ENCODE measurements at places on chromosomes 16 and 17. TPM values are rescaled to one million over a fixed set of nuclear protein-coding genes. Genes with fewer than 3 reads are reported as not detected.

DNA sequence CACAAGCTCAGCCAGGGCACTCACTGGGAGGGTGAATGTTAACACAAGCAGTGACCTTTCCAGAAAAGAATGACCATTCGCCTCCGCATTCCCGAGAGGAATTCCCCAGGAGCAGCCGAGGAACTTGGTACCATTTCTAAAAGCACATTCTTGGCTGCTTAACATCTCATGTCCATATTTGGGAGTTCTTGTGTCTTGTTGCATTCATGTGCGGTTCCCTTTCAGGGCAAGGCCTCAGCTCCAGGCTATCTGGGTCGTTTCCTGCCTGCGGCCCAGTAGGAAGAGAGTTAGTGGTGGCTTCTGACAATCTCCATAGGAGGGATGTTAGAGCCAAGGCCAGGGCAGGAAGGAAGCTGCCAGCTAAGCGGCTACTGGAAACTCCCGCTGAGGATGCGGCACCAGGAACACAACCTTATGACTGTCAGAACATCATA lies 27.8 kb upstream of the MEAK7 start:
- no peak overlapping the region for H3K4me3 ChIP-seq
- no peaks in the 10 kb centered on the region for H3K27me3 ChIP-seq
- no peaks in the 10 kb centered on the region for H3K36me3 ChIP-seq
- H3K27ac ChIP-seq, result peak overlapping the region; percentile 73
- DNase-seq, result no peak

GRCh38 chr16:31087971-31088370 lies 772 bp downstream of the PRSS53 start:
- H3K4me1 ChIP-seq, result peaks cover 2% of the 10 kb centered on the region
- peaks cover 10% of the 10 kb centered on the region for H3K36me3 ChIP-seq
- H3K27me3 ChIP-seq, result no peaks in the 10 kb centered on the region
- no peak for DNase-seq

DNA sequence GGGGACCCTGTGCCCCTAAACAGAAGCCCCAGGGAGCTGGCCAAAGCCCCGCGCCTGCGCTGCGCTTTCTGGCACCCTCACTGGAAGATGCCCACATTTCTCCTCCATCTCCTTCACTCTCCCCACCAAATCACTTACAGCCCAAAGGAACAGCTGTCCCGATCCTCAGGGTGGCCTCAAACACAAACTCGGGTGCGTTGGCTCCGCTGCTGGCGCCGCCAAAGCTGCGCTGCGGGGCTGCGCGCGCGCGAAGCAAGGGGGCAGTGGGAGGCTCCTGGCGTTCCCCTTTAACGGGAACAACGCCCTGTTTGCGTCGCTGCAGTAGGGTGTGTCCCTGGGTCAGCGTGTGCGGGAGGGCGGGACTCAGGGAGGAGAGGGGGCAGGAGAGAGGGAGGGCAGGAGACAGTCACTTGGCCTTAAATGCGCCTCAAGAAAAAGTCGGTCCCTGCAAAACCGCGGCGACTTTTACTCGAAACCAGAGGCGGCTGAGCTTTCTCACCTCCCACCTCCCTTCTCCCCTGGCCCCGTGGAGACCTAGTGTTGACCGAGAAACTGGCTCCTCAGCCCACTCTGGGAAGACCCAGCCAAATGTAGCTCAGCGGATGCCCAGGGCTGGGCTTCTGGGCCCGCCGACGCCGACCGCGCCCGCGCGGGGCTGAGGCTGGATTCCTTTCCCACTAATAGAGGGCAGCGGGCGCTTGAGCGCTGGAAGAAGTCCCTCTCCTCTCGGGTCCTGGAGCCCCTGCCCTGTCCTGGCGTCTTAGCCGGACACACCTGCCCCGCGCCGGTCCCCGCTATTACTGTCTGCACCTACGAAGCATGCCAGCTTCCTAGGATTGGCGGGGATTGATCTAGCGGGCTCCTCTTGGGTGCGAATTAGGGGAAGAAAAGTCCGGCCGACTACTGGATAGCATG lies 2.6 kb downstream of the PMP22 start:
- H3K27ac ChIP-seq, result peak overlapping the region; percentile 97
- peaks cover 45% of the 10 kb centered on the region for H3K27me3 ChIP-seq
- H3K4me1 ChIP-seq, result peaks cover 74% of the 10 kb centered on the region
- peak; percentile 94 for DNase-seq
- H3K4me3 ChIP-seq, result peak overlapping the region; percentile 61

- H3K27me3 ChIP-seq, result no peaks in the 10 kb centered on the region
Observed at GRCh38 chr16:5874899-5875298, 777.3 kb upstream of the EEF2KMT start.

DNA sequence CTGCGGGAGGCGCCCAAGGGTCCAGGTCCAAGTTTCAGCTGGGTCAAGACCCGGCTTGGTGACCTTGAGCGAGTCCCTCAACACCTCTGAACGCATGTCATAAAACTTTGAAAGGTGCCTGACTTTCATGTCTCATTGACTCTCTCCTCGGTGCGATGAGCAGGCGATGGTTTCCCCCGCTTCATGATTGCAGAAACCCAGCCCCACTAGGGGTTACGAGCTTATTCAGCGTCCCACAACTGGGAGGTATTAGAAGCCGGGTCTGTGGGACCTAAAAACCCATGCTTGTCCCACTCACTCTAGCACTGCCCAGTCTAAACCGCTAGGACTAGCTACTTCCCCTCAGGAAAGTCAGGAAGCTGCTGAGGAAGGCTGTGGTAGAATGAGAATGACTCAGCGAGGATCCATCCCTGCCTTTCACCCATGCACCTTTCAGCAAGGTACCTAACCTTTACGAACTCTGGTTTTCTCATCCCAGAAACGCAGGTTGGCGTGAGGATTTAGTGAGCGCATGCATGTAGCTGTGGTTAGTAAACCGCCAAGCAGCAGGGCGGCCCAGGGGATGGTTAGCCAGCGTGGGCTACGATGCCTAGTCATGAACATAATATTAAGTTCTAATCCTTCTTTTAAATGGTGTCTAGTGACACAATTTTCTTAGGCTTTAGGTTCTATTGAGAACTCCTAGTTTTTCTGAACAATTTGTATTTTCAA lies 26.2 kb upstream of the RFFL start:
- H3K27ac ChIP-seq, result peak overlapping the region; percentile 75
- H3K4me1 ChIP-seq, result peaks cover 14% of the 10 kb centered on the region
- peak overlapping the region; percentile 79 for H3K4me3 ChIP-seq

Gene BBS2
- 72.4 TPM for total RNA-seq

Gene STAT3
- 159 TPM for total RNA-seq

DNA sequence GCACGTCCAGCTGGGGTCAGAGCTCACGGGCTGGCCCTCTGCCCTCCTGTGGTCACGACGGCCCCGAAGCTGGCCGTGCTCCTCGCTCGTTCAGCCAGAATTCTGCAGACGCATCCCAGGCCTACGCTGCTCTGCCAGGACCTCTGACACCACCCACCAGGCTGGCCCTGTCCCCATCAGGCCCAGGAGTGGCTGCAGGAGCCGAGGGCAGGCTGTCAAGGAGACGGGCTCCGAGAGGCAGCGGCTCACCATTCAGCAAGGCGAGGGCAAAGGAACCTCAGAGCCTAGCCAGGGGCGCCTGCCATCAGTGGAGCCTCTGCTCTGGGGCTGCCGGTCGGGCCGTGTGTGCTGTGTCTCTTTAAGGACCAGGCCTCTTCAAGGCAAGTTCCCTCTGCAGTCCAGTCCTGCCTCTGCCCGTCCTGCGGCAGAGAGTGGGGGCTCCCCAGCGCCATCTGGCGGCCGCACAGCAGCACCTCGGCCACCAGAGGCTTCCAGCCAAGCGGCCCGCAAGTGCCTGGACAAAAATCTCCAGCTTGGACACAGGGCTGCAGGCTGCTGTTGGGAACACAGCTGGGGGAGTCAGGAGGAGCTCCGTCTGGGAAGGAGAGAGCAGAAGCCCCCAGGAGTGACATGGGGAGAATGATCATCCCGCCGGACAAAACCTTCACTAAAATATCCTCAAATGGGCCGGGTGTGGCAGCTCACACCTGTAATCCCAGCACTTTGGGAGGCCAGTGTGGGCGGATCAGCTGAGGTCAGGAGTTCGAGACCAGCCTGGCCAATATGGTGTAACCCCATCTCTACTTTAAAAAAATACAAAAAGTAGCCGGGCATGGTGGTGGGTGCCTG lies 7.4 kb upstream of the ABR start:
- H3K4me3 ChIP-seq, result peak overlapping the region; percentile 19
- peak overlapping the region; percentile 78 for H3K27ac ChIP-seq
- no peaks in the 10 kb centered on the region for H3K27me3 ChIP-seq

DNA sequence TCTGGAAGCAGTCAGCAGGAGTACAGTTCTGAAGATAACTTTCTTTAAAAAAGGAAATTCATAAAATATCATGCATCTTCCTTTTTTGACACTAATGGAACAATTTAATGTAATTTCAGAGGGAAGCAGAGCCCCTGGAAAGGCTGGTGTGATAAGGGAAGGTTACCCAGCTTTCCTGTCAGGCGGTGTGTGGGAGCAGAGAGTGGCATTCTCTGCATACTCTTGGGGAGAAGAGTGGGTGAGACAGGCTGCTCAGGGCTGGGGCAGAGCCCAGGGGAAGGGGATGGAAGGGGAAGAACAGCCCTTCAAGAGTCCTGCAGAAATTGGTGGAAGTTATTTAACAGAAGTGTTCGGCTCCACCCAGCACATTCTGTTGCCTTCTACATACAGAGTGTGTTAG lies 84.7 kb downstream of the PRKCB start:
- no peak overlapping the region for H3K4me3 ChIP-seq
- H3K27ac ChIP-seq, result no peak overlapping the region
- no peak for DNase-seq
- H3K36me3 ChIP-seq, result no peaks in the 10 kb centered on the region
- no peaks in the 10 kb centered on the region for H3K27me3 ChIP-seq
- H3K4me1 ChIP-seq, result no peaks in the 10 kb centered on the region

DNA sequence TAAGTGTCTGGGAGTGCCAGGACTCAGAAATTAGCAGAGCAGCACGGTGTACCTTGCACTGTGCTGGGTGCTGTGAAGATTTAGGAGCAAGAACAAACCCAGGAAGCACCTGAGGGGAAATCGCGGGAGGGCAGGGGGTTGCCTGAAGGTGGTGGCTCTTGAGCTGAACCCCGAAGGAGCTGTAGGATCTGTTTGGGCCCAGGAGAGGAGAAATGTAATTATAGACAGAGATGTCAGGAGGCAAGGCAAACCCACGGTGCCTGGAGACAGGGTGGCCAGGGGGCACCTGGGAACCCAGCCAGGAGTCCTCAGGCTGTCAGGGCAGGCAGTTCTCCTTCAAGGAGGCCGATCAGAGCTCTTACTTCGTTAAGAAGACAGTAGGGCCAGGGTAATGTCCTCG lies 109.1 kb downstream of the C16orf78 start:
- H3K27me3 ChIP-seq, result peaks cover 3% of the 10 kb centered on the region
- no peak overlapping the region for H3K4me3 ChIP-seq
- peaks cover 5% of the 10 kb centered on the region for H3K4me1 ChIP-seq

GRCh38 chr17:68461122-68461539 lies 3.8 kb upstream of the WIPI1 start:
- H3K4me1 ChIP-seq, result peaks cover 29% of the 10 kb centered on the region
- no peak for DNase-seq
- no peak overlapping the region for H3K4me3 ChIP-seq
- no peak overlapping the region for H3K27ac ChIP-seq
- no peaks in the 10 kb centered on the region for H3K36me3 ChIP-seq

- peak within 1 kb of the TSS; percentile 81 for H3K4me3 ChIP-seq
- H3K27me3 ChIP-seq, result peaks cover 16% of the 10 kb centered on the region
- H3K27ac ChIP-seq, result peak within 1 kb of the TSS; percentile 89
- peak; percentile 94 for DNase-seq
- peaks cover 96% of the 10 kb centered on the region for H3K4me1 ChIP-seq
Observed at GRCh38 chr16:58025351-58026138, at the start of gene MMP15. Gene MMP15 (plus strand): TSS chr16:58025754. CDS start chr16:58026351, 597 bp downstream.

- no peak overlapping the region for H3K4me3 ChIP-seq
- no peak for DNase-seq
- no peaks in the 10 kb centered on the region for H3K4me1 ChIP-seq
- no peaks in the 10 kb centered on the region for H3K36me3 ChIP-seq
Observed at GRCh38 chr17:10439816-10440215, 18.1 kb upstream of the MYH8 start.
